Hypothalamus (tissue), 51 donors: ENCODE measurements at places on chromosomes 11 and 22.

- DNase-seq = peak; percentile 36
Measured at GRCh38 chr11:14499178-14499559, 442 bp downstream of the COPB1 start.

- DNase-seq = no peak
Measured at GRCh38 chr11:122661182-122661945, 5.8 kb downstream of the UBASH3B start.

GRCh38 chr11:94424011-94424410 is 22.8 kb upstream of the GPR83 start:
- no peak for DNase-seq

GRCh38 chr11:122917311-122917710 is 34.8 kb downstream of the JHY start:
- DNase-seq = no peak

DNA sequence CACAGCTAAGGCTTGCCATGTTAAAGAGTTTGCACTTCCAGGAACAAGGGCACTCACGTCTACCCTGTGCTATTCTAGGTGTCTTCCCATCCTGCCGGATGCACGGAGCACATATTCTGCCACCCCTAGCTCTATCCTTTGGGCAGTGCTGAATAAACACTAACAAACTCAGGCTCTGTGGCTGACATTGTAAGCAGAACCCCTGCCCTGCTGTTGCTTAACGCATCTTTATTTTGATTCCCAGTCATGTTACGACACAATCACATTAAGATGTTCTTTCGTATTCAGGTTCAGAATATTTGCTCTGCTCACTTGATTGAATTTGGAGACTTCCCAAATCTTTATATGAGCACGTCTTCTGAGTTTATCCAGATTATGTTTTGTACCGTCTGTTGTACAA is 3.7 kb upstream of the HDHD5 start:
- DNase-seq = no peak

- DNase-seq = no peak
Measured at GRCh38 chr11:75308116-75308515, 43.3 kb downstream of the ARRB1 start.

DNA sequence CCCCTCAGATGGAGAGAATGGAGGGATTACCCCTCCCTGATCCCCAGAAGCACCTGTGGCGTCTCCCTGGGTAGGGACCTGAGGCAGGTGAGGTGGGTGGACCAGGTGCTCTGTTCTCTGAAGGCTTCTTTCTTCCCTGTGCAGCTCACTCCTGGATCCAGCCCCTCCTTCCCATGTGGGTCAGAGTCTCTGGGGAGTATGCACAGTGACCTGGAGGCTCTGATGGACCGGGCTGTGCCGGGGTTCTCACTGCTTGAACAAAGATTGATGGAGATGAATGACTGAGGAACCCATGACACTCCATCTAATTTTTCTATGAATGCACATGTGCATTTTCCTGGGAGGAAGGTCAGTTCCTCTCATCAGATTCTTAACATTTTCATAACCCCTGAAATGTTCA is 78.6 kb upstream of the SHANK2 start:
- DNase-seq = no peak

- no peak for DNase-seq
Measured at GRCh38 chr11:128422576-128423370, 164.6 kb downstream of the ETS1 start.

DNA sequence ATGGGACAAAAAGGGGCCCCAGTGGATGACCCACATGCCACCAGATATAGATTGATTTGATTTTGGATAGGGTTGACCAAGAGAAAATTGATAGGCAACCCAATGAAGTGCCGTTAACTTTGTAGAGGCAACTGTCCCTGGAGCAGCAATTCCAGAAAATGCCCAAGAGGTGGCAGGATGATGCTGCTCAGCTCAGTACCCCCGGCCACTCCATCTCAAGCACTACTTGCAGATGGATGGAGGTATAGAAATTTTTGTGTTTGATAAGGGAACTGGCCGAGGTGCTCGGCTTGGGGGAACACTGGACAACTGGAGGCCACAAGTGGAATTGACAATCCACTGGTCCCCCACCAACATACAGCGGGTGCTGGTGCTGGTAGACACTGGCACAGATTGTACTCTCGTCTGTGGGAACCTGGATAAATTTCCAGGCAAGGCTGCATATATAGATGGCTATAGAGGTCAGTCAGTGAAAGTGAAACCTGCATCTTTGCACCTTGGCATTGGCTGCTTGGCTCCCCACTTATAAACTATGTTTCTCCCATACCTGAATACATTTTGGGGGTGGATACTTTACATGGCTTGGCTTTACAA is 86.3 kb downstream of the CCDC83 start:
- no peak for DNase-seq

DNA sequence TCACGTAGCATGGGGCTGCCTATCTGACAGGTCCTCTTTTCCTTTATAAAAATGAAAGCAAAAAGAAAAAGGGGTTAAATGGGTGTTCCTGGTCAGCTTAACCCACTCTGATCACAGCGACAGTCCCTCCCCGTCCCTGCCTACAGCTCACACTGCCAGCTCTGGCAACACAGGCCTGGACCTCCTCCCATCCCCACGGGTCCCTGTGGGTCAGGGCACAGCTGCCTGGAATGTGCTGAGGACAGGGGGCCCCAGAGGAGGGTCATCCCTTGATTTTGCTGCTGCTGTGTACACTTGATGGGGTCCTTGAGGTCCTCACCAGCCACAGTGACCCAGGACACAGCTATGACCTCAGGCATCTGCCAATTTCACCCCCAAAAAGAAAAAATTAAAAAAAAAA is 29.6 kb upstream of the CYP2D6 start:
- DNase-seq = no peak

DNA sequence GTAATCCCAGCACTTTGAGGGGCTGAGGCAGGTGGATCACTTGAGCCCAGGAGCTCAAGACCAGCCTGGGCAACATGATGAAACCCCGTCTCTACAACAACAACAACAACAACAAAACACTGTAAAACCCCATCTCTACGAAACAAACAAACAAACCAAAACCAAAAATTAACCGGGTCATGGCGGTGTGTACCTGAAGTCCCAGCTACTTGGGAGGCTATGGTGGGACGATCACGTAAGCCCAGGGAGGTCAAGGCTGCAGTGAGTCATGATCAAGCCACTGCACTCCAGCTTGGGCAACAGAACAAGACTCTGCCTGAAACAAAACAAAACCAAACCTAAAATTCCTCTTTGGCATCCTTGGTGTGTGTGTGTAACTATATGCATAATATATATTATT is 7.0 kb upstream of the POLA2 start:
- no peak for DNase-seq

GRCh38 chr11:131688048-131688693 is 317.8 kb downstream of the NTM start:
- peak; percentile 42 for DNase-seq

DNA sequence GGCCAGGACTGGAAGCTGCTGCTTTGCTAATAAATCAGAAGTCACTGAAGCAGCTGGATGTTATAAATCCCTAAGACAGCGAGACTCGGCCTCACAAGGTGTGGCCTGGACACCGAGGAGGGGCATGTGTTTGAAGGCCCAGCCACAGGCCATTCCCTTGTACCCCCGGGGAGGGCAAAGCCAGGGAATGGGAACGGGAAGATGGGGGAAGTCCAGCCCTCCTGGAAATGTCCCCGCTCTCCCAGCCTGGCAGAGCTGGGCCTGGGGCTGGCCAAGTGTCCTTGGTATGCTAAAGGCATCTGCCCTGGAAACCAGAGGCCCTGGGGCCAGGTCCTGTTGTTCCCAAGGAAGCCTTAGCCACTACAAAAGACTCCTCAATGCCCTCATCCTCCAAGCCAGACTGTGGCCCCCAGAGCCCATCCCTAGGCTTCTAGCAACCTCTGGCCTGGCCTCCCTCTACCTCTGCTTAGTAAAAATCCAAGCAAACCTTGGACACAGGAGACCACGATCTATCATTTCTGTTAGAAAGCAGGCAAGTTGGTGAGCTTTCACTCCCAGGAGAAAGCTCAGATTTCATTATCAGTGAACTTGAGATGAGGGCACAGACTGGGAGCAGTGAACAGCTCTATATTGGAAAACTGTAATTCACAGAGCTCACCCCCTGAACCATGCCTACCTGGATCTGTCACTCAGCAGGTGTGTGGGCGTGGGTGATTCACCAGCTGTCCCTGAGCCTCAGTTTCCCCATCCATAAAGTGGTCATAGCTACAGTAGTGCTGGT is 11.0 kb downstream of the CHST1 start:
- DNase-seq = peak; percentile 85

DNA sequence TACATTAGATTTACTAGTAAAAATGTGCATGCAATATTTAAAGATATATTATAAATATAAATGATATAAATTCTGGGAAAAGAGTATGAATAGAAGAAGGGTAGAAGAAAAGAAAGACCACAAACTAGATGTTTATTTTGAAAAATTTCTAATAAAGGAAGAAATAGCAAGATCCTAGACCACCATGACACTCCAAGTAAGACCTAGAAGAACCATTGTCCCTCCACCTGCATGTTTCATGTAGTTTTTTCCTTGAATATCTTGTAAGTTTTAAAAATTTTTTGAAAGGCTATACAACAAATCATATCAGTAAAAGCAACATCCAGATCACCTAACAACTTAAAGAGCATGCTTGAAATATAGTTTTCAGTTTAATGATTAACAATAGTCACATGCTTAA is 46.8 kb downstream of the ARHGAP32 start:
- DNase-seq = no peak

DNA sequence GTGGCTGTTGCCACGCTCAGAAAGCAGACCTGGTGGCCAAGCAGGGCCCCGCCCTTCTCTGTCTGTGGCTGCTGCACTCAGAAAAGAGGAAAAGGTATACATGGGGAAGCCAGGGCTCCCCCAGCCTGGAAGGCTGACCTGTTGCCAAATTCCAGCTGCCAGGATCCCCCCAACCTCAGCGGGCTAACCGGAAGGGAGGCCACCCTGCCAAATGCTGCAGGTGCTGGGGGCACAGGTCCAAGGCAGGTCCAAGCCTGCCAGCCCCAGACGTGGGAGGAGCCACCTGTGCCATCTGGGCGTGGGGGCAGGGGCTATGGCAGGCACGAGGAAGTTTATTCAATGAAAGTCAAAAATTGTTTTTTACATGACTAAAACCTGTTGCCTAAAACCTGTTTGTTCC is 2.6 kb downstream of the NPTXR start:
- DNase-seq = no peak

DNA sequence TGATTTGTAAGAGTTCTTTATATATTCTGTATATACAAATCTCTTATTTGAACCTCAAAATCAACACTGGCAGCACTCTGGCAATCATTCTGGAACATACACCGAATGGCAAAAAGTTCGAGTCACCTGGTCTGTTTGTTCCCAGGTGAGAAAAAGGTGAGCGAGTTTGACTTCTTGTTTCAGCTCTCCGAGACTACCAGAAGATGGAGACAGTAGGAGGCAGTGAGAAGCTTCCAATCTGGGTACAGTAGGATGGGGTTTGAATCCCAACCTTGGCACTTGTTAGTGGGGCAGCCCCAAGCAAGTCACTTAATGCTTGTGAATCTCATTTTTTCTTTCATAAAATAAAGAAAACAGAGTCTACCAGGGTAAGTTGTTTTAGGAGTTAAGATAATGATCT is 76.4 kb downstream of the C2CD3 start:
- DNase-seq = no peak

DNA sequence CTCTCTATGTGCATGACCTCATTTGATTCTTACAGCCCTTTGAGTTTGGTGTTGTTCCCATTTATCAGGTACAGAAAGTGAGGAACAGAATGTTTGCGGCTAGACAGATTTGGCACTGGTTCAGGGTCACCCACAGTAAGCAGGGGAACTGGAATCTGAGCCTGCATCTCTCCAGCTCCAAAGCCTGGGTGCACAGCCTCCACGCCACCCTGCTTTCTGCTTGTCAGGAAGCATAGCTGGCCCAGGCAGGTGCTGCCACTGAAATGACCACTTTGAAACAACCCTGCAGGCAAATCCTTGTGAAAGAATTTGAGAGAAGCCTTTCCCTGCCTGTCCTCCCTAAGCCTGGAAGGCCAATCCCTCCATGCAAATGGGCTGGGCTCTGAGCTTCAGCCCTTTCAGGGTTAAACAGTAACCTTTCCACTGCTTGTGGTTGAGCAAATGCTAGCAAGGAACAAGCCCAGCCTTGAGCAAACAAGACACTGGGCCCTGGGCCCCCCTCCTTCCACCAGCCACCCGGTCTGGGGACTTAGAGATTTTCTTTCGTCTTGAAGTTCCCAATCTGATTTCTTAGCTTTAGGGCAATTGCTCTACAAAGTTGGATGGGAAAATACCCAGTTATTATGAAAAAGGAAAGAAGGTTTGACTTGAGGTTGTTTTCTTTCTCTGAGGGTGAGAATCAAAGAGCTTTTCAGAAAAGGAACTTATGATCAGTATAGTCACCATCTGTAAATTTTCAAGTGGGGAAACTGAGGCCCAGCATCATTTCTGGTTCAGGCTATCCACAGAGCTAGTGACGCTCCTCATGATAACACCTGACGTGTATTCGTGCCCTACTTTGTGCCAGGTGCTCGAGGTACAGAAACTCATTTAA is 19.4 kb downstream of the EHF start:
- DNase-seq = no peak

GRCh38 chr22:26552466-26552865 is 37.5 kb downstream of the TPST2 start:
- no peak for DNase-seq

DNA sequence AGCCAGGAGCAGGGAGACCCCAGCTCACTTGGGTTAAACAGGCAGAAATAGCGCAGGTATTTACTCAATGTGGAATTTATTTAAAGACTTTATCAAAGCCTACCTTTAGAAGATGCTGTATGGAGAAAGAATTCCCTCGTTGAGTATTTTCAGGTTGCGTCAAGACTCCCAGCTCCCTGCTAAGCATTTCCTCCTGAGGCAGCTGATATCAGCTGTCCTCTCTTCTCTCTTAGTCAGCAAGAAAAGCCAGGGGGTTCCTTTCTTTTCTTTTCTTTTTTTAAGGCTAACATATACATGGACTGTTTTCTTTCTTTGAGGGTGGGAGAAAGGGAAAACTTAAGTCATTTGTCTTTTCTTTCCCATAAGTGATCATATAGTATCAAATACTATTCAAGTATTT is 125.8 kb upstream of the POU2AF2 start:
- DNase-seq = no peak
